ENCODE measurements at places on chromosomes 7 and 10.

- DNase-seq: no peak
These were observed 477.9 kb upstream of the ANKRD30A start for GRCh38 chr10:36647540-36647939.

DNA sequence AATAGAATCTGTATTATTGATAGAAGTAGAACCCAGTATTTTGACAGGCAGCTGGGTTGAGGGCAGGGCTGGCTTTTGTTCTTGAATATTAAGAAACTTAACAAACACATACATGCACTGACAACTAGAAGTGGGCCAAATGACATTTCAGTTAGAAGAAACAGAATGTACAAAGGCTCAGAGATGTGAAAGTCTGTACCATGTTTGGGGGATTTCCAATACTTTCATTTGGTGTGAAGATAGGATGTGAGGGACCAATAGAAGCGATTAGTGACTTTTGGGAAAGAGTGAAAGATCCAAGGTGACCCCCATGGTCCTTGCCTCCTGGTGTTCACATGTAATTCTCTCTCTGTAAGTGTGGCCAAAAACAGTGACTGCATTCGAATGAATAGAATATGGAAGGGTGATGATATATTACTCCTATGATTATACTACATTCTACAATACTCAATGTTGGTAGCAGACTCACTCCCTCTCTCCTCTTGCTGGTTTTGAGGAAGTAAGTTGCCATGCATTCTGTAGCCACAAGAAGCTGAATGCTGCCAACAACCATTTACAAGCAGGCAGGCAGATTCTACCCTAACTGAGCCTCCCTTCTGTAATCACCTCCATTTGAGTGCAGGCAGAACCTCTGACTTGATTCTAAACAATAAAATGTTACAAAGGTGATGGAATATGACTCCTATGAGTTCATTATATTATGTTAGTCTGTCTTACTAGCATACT is 151.4 kb downstream of the TMEM168 start:
- DNase-seq: no peak

DNA sequence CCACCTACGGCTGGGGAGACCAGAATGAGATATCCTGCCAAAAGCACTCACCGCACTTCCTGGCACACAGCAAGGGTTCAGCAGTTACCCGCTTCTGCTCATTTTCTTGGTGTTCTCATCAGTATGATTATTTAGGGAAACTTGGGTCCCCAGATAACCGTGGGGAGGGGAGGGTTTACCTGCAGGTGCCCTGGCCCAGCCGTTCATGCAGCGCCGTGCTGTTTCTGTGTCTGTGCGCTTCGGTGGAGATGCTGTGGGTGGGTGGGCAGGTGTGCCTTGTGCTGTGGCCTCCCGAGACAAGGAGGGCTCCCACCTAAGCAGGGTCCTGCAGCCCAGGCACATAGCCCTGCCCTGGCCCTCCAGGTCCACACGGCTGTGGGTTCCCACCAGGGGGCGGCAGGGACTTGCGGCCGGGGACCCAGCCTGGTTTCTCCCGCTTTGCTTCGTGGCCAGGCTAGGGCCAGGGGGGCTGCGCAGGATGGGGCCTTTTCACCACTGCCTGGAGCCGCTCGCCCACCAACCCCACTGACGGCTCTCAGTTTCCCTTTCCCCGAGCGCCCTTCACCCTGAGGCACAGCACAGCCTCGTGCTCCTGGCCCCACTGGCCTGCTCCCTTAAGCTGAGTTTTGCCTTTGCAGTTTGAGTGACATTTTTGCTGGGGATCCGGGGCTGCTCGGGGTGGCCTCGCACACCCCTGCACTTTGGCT is 78.5 kb downstream of the LHPP start:
- DNase-seq: peak; percentile 78

GRCh38 chr10:18463673-18464211 is 187.6 kb downstream of the NSUN6 start:
- DNase-seq: no peak

GRCh38 chr10:87829986-87830729 is 12.1 kb upstream of the ATAD1 start:
- DNase-seq: no peak

DNA sequence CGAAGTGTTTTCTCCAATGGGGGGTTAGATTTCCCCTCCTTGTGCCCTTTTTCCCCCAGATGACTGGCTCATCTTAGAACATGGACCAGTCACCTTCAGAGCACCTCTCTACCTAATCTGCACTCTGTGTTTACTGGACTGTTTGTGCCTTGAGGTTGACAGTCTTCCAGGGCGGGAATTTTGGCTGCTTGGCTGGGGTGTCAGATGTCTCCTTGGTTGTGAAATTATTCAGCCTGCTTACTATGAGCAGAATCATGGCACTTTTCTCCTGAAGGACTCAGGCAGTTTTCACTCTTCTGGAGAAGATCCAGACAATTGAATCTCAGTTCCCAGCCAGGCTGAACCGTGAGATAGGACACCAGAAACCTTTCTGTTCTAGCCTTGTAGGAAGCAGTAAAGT is 60.3 kb upstream of the NFKB2 start:
- no peak for DNase-seq

DNA sequence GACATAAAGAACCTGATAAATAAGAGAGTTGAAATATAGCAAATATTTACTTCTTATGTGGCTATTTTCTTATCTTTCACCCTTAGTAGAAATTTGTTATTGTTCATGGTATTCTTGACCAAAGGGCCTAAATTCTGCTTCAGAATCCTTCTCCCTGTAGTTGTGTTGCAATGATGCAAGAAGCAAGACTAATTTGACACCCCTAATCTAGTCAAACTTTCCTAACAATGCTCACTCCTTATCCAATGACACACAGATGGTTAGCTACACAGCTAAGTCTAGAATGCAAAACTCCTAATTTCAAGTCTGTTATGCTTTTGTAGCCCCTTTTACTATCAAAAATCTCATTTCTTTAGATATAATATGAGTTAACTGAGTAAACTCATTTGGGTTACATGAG is 56.1 kb downstream of the TWIST1 start:
- DNase-seq: no peak

- DNase-seq: no peak
These were observed 41.6 kb downstream of the CDC123 start for GRCh38 chr10:12237265-12238220.

DNA sequence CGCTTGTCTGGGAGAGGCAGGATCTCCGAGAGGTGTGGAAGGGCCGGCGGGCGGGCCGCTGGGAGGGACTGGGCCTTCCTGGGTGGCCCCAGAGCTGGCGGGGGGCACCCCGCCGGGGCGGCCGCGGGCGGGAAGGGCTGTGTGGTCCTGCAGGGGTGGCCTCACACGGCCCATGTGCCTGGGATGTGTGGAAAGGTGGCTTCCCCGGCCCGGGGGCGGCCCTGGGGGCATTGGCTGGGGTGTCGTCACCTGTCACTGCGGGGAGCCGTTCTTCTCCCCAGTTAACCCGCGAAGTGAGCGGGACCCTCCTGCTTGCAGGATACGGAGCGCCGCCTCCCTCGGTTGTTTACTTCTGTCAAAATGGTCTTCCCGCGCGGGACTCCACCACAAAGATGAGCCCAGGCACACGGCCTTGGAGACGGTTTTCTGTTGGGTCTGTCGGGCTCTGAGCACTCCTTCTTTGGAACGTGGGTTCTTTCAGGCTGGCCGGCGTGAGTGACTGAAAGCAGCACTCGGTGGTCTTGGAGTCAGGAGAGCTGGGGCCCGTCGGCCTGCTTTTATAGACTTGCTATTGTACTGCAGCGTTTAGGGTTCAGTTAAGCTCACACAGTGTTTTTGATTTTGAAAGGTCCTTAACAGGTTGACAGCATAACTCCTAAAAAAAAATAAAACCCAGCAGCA is 700 bp downstream of the SMC3 start:
- DNase-seq: peak; percentile 71

DNA sequence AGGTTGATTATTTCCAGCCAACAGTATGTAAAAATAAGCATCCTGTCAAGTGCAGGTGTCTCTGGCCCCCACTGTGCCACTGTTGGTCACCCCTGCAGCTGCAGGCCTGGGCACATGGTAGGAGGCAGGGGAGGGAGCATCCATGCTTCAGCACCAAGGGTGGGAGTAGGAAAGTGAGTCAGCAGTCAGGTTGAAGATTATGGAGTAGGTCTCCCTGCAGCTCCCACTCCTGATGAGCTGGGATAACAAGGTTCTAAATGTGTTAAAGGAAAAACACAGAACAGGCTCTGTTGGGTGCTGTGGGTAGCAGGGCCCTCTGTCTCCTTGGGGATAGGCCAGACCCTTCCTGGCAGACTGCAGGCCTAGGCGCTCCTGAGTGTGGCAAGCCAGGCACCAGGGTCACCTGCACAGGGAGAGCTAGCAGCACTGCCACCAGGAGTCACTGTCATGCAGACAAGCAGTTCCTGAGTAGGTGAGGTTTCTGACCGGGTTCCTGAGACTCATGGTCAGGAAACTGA is 59.3 kb downstream of the NUDCD3 start:
- DNase-seq: peak; percentile 10

DNA sequence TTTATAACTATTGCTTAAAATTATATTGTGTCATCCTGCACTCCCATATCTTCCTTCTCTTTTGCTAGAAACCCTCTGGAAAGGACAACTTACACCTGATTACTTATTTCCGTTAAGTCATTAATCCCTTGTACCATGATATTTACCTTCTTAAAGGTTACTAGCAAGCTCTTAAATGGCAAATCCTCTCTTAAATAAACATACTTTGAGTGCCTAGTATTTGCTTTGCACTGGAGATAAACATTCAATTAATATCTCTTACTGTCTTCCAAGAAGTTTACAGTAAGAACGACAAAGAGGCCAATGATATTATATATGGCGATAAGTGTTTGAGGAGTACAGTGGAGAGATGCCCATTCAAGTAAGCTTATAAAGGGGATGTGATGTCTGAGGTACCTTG is 278.3 kb downstream of the HGF start:
- no peak for DNase-seq

DNA sequence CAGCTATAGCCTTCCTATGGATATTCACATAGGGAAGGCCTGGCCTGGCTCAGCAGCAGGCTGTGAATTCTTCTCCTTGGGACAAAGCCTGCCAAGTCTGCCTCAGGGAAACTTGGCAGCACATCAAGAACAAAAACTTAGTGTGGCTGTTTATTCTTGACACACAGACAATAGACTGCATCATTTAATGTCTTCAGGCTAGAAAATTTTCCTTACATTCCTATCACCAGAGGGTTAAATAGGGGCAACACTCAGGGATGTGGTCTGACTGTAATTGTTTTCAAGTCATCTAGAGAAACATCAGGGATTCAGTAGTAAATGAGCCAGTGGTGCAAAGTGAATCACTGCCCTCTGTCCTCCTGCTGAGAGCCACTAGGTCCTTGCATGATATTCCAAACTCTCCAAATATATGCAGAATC is 137.3 kb downstream of the SEMA3C start:
- DNase-seq: no peak

DNA sequence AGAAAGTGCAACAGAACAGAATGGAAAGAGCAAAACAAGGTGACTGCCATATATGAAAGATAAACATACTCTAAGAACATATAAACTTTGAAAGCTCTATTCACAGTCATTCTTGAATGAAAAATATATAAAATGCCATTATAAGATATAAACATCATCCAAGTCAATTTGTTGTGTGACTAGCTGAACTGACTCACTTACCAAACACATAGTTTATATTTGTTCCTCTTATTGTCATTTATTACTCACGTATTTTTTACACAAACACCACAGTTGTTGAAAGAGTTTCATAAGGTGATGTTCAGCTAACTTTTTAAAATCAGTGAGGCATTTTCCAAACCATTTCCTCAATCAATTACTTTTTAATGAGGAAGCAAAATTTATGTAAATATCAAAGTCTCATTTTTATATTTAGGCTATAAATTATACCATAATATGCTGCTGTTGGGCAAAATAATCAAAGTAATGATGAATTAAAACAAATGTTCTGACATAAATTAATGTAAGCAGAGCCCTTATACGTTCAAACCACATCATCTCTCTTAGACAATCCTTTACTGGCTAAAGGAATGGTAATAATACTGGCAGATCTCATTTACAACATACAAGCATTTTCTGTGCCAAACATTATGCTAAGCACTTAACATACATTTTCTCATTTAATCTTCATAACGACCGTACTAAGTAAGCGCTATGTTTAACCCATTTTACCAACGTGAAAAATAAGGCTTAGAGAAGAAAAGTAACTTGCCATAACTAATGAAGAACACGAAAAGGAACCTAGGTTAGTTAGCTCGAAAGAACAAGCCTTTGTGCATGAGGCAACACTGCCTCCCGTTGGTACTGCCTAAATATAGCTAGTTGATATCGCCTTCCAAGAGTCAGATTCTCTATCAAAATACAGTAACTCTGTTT is 7.3 kb downstream of the LRRN3 start:
- peak; percentile 59 for DNase-seq

- no peak for DNase-seq
These were observed 2.7 kb downstream of the EVX1 start for GRCh38 chr7:27245124-27245797.

DNA sequence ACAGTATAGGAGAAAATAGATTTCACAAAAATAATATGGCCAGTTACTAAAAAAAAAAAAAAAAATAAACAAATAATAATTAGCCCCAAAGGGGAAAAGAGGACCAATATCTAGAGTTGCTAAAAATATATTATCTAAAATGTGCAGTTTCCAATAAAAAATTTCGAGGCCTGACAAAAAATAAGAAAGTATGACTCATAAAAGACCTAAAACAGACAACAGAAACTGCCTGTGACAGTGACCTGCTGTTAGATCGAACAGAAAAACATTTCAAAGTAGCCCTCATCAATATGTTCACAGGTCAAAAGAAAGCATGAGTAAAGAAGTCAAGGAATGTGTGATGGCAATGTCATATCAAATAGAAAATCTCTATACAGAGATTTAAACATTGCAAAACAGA is 11.8 kb upstream of the TSPAN12 start:
- no peak for DNase-seq

- no peak for DNase-seq
These were observed 141.4 kb downstream of the GRID1 start for GRCh38 chr10:86225103-86225782.

DNA sequence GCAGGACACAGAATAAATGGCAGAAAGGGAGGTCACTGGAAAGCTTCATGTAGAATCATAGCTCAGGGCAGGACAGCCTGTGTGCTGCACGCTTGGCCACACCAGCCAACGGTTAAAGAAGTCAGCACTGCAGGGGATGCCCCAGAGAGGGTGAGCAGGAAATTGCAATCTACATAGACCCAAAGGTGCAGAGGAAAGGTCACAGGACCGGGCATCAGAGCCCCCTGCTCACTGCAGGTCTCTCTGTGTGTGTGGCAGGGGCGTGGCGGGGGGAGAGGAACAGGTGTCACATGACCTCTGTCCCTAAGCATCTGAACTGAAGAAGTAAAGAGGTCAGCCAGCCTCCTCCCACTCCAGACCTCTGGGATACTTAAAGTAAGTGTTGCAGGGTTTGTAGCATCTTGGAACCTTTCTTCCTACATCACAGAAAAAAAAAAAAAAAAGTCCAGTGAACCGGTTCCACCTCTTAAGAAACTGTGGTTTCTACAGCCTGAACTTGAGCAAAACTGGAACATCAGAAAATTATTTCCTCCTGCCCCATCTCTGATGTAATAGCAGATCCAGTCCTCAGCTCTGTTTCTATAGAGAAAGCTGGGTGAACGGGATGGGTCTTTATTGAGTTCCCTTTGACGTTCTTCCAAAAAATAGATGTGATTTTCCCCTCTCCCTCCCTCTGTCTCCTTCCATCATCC is 64.3 kb downstream of the RGS10 start:
- DNase-seq: peak; percentile 61

GRCh38 chr10:123320091-123320490 is 165.9 kb downstream of the BUB3 start:
- DNase-seq: no peak

GRCh38 chr7:41792120-41792519 is 89.2 kb upstream of the INHBA start:
- no peak for DNase-seq

All from stimulated activated naive CD8-positive, alpha-beta T cell treated with anti-CD3 and anti-CD28 coated beads, Interleukin-15, Interleukin-2, amounts not matched to agents 100 U/mL and 50 U/mL, for 24 hours (primary cell).